ENCODE measurements at places on chromosomes 5 and 9.
A peak's percentile ranks its signal among the peaks of the same experiment; 100 is the strongest.

- DNase-seq = no peak
Observed at GRCh38 chr5:39238366-39239105, 19.2 kb upstream of the FYB1 start.

- no peak for DNase-seq
Observed at GRCh38 chr5:131634666-131634995, 398 bp downstream of the RAPGEF6 start.

GRCh38 chr9:95368377-95369160, 51.1 kb upstream of the FANCC start:
- DNase-seq = no peak

- DNase-seq = no peak
Observed at GRCh38 chr9:82184524-82184923, 196.0 kb downstream of the SPATA31D1 start.

DNA sequence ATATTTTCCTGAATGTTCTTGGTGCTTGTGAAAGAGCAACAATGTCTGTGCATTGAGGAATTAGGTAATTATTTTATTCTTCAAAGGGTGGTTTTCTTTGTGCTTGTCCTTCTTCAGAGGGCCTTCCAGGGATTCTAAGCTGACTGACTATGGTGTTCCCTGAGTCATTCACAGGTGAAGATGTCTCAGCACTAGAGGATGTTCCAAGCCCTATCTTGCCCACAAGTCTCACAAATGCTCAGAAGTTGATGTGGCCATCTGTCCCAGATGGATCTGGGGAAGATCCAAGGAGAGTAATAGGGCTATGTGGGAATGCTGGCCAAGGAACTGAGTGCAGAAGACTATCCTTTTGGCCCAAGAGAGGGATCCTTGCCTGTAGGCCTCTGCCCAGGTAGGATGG, 120.9 kb downstream of the ADAMTSL1 start:
- DNase-seq = no peak

DNA sequence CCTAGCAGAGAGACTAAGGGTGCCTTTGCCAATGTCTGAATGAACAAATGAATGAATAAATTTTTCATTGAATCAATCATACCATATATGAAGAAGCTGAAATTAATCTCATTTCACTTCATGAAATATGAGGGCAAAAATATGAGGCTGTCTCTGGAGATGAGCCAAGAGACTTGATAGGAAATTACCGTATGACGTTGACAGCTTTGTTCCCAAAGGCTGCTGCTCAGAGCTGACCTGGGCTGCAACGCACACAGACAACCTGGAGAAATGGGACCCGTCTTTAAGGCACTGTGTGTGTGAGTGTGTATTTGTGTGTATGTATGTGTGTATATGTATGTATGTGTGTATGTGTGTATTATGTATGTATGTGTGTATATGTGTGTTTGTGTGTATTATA, 226.1 kb downstream of the IRX2 start:
- DNase-seq = no peak

DNA sequence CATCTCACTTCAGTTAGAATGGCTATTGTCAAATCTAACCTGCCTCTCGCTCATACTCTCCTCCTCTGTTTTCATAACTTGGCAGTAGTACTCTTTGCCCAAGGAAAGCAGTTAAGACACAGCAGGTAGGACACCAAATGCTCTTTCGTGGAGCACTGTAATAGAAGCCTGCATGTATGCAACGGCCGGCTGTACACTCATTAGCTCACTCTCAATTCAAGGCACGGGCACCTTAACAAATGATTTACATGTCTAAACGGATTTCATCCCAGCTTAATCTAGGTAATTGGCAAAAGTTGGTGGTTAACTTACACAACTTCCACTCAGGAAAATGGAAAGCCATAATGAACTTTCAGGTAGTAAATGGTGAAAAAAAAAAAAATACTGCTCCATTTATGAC, 14.9 kb downstream of the DEPDC1B start:
- no peak for DNase-seq

DNA sequence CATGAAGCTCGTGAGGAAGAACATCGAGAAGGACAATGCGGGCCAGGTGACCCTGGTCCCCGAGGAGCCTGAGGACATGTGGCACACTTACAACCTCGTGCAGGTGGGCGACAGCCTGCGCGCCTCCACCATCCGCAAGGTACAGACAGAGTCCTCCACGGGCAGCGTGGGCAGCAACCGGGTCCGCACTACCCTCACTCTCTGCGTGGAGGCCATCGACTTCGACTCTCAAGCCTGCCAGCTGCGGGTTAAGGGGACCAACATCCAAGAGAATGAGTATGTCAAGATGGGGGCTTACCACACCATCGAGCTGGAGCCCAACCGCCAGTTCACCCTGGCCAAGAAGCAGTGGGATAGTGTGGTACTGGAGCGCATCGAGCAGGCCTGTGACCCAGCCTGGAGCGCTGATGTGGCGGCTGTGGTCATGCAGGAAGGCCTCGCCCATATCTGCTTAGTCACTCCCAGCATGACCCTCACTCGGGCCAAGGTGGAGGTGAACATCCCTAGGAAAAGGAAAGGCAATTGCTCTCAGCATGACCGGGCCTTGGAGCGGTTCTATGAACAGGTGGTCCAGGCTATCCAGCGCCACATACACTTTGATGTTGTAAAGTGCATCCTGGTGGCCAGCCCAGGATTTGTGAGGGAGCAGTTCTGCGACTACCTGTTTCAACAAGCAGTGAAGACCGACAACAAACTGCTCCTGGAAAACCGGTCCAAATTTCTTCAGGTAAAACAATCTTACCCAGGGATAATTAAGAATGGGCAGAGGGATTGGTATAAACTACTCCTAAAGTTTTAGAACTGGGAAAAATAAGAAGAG, 12.9 kb downstream of the ITGA1 start:
- peak; percentile 29 for DNase-seq

DNA sequence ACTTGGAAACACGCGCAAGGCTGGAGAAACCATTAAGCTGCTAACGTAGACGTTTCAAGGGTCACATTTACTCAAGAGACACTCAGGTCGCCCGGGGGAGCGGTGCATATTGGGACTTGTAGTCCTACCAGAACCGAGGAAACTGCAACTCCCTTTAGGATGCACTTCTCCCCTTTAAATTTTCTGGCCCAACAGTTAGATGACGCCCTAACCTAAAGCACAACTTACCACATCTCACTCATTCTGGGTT, 384 bp upstream of the DMXL1 start:
- DNase-seq = no peak

GRCh38 chr5:111124793-111125192, 32.6 kb downstream of the WDR36 start:
- DNase-seq = no peak

DNA sequence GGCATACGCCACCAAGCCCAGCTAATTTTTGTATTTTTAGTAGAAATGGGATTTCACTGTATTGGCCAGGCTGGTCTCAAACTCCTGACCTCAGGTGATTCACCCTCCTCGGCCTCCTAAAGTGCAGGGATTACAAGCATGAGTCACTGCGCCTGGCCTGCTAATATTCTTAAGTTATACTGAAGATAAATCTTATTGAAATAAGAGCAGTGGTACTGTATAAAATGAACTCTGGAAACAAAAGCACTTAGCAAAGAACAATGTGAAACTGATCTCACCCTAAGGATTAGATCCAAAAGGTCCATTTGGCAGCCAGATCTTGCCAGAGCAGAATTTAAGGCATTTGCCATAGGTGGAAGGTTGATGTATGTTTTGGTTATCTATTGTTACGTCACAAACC, 27.1 kb downstream of the CYSTM1 start:
- no peak for DNase-seq

GRCh38 chr9:28287455-28287854, 714.2 kb upstream of the C9orf72 start:
- no peak for DNase-seq

- peak; percentile 61 for DNase-seq
Observed at GRCh38 chr5:113022661-113023060, 46.1 kb downstream of the DCP2 start.

DNA sequence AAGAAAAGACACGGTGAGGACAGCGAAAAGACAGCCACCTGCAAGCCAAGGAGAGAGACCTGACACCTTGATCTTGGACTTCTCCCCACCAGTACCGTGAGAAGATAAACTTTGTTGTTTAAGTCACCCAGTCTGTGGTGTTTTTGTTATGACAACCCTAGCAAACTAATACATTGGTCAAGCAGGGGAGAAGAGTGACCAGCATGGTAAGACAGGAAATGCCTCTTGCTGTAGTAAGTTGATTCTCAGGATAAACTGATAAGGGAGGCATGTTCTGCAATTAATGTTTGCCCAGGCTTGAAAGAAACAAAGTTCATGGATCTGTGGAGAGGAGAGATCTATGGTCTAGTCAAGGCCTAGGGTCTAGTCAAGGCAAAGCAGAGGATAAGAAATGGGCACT, 801.2 kb downstream of the MAT2B start:
- DNase-seq = no peak

DNA sequence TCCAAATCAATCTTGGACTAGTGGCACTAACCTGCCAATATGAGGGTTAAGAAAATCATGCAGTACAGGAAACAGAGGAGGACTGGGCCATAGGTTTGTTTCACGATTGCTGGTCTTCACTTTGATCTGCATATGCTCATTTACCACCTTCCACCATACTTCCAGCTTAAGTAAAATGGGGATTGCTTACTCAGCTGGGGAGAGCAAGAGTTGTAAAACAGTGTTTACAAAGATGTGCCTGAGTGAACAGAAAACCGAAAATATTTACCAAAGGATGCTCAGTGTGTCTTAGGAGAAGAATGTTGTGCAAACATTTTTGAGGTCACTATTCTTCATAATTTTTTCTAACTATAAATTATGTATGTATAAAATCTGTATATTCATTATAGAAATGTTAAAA, 65.1 kb upstream of the DNAH5 start:
- DNase-seq = no peak

DNA sequence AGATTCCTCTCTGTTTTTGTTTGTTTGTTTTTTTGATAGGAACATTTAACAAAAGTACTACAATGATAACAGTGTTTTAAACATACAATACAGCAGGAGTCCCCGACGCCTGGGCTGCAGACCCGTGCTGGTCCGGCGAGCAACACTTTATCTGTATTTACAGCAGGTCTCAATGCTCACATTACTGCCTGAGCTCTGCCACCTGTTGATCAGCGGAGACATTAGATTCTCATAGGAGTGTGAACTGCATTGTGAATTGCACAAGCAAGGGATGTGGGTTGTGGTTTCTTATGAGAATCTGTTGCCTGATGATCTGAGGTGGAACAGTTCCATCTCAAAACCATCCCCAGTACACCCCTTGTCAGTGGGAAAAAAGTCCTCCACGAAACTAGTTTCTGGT, 1068.5 kb upstream of the CDH10 start:
- DNase-seq = no peak

- DNase-seq = no peak
Observed at GRCh38 chr5:168477060-168477459, 9.2 kb upstream of the RARS1 start.

- DNase-seq = no peak
Observed at GRCh38 chr5:12230659-12231058, 326.4 kb upstream of the CTNND2 start.

DNA sequence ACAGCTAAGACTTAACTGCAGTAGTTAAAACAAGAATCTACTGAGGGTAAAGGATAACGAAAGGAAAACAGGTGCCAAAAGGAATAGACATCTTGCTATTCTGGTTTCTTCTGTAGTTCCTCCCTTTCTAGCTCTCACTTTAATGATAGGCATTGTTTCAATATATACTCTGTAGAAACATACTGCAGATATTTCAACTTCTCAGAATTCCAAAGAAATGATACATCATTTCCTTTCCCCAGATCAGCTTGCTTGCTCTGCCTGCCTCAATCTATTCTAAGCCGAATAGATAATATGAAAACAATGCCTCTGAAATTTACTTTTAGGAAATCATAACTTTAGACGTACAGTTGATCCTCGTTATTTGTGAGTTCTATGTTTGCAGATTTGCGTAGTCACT, 46.3 kb downstream of the ACO1 start:
- DNase-seq = no peak

GRCh38 chr5:114319236-114319635, 42.6 kb upstream of the KCNN2 start:
- DNase-seq = no peak

DNA sequence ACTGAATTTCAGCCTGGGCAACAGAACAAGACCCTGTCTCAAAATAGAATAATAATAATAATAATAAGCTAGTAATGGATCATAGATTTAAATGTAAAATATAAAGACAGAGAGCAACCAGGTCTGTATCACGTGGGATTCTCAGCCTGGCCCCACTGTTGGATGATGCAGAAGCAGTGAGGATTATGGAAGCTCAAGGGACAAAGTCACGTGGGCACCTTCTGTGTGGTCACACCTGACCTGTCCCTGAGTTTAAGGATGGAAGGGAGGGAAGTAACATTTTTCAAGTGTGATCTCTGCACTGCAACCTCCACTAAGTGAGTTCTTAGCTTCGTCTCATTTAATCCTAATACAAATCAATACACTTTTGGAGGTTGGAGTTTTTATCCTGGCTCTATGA, 212.5 kb upstream of the IER5L start:
- DNase-seq = no peak

All from CD8-positive, alpha-beta memory T cell (primary cell).